ENCODE measurements at places on chromosomes 11 and 22.

DNA sequence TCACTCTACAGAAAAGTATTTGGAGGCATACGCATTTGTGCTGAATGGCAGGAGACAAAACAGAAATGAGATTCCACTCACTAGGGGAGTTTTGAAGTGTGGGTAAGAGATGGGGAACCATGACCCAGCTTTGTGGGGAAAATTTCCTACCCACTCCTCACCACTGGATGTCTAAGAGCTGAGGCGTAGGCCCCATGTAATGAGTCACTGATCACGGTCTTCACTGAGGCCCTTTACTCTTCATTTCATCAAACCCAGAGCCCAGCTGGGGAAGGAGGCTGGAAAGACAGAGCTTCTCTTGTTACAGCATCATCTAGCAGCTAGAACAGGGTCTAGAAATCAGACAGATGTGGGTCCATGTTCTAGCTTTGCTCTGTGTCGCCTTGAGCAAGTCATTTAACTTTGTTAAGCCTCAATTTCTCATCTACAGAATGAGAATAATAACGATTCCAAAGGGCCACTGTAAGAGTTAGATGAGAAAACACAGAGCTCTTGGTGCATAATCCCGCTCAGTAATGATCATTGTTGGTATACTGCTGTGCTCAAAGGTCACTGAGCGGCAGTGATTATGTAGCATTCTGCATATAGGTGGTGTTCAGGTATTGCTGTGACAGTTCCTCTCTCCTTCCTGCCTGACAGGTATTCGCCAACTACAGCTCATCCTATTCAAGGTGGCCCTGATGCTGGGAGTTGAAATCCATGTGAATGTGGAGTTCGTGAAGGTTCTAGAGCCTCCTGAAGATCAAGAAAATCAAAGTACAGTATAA lies 97.2 kb downstream of the MICAL2 start:
- no peak for DNase-seq

DNA sequence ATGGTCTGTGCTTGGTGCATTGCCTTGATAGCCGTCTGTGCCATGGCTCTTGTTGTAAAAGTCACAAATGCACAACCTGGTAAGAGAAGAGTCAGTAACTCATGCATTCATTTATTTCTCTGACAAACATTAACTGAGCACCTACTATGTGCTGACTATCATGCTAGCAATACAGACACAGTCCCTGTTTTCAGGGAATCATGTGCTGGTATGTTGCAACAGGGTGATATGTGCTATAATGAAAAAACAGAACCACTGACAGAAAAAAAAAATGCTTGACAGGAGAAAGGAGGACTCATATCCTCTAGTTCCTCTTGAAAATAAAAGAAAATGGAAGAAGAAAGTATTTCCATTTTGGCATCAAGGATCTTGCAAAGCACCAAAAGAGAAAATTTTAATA lies 34.5 kb upstream of the RAPSN start:
- DNase-seq: no peak

GRCh38 chr11:94325681-94326080 lies 21.3 kb downstream of the IZUMO1R start:
- DNase-seq: no peak

DNA sequence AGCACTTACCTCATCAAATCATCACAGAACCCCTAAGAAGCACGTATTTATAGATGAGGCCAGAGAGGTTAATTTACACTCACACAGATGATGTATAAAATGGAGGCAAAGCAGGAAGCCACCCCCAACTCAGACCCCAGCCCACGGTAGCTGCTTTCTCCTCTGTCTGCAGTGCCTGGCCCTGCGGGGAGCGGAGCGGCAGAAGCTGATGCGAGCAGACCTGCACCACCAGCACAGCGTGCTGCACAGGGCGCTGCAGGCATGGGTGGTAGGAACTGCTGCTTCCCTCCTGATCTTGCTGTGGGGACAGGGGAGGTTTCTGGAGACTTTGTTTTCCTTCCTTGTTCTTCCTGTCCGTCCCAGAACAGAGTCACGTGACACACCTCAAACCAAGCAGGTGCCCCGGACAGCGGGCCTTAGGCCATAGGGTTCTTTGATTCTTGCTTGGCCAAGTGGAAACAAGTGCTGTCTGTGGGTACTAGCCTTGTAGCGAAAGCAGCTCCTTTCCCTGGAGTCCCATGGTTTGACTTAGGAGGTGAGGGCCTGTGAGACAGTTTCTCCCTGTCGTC lies 57.8 kb downstream of the PISD start:
- DNase-seq: no peak

DNA sequence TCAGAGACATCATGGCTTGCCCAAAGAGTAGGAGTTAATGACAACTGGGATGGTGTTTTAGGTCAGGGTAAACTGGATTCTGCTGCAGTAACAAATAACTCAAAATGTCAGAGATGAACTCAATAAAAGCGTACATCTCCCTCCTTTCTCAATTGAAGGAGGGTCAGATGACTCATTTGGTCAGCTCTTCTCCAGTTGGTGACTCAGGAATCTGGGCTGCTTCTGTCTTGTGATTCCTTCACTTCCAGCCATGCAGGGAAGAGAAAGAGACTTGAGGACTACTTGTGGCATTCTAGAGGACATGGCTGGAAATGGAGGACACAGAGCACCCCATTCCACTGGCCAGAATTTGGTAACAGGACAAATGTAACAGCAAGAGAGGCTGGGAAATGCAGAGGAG lies 3.2 kb upstream of the SYT13 start:
- no peak for DNase-seq

DNA sequence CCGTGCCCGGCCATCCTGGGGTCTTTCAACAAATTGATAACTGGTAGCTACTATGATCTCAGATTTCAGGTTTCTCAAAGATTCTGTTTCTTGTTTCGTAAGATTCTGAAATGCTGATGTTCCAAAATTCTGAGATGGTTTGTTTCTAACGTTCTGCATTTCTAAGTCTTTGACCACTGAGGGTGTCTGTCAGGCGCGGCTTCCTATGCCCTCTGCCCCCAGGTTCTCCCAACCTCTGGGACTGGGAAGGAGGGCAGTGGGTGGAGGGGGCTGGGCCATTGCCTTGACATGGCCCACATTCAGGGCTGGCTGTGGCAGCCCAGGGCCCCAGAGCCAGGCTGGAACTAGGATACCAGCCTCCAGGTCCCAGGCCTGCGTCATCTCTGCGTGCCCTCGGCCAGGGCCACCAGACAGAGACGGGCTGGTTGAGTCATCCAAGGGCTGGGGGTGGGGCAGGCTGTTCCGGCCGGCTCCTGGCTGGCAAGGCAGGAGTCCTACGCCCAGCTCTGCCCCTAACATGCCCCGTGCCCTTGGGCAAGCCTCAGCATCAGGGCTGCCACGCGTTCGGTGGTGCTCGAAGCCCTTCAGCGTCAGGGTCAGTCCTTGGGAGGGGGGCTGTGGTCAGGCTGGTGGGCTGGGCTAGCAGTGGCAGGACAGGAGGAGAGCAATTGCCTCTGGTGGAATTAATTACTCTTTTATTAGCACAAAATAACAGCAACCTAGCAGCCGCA lies 5.2 kb downstream of the TMEM134 start:
- DNase-seq: no peak

DNA sequence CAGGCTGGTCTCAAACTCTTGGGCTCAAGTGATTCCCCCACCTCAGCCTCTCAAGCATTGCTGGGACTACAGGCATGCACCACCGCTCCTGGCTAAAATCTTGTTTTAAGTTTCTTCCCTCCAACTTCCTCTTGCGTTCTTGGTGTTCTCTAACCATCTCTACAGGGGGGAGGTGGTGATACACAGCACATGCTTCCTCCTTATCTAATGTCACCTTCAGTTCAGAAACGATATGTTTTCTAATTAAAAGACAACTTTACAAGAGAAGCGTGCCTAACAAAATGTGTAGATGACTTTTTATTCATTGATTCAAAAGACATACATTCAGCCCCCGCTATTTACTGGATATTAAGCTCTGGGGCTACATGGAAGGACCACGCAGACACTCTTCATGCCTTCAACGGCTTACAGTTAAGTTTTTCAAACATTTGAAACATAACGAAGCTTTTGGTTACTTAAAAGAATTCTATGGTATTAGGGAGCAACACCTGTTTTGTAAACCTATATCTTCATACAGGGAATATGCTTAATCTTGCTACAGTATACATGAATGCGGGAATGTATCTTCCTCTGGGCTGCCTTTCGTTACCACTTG lies 933 bp upstream of the DLAT start:
- no peak for DNase-seq

- no peak for DNase-seq
These were observed 5.5 kb upstream of the FADS3 start for GRCh38 chr11:61896665-61897386.

DNA sequence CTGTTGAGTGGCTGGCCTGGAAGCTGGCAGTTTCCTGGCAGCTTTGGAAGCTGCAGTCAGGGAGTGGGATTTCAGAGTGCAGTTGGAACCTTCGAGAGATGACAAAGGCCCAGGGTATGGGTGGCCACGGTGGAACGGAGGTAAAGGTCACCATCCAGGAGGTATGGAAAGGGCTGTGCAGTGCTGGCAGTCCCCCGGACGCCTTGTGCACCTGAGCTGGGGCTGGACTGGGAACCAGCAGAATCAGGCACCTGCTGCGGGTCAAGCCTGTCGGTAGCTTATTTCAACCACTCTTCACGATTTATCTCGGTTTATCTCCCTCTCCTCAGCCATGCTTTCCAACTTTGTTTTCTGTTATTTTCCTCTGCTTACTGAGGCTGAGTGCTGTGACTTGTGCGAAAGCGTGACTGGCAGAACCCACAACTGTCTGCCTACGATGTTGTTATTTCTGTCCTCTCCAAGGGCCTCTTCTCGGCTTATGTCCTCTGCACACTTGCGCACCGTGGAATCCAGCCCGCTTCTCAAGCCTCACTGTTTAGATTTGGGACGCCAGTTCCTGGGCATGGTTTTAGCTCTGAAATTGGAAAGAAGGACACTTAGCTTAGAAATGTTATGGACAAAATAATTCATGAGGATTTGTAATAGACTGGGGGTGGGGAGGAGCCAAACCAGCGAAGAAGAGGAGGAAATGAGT lies 24.0 kb upstream of the ATXN10 start:
- no peak for DNase-seq
